NCI-H187 treated with DMSO at 0.1 percent for 48 hours (cell line): ENCODE measurements at places on chromosomes 11 and 22.

GRCh38 chr22:46563381-46564083 is 26.1 kb upstream of the CELSR1 start:
- DNase-seq = no peak

- DNase-seq = no peak
Observed at GRCh38 chr22:45481661-45482060, 21.0 kb upstream of the FBLN1 start.

DNA sequence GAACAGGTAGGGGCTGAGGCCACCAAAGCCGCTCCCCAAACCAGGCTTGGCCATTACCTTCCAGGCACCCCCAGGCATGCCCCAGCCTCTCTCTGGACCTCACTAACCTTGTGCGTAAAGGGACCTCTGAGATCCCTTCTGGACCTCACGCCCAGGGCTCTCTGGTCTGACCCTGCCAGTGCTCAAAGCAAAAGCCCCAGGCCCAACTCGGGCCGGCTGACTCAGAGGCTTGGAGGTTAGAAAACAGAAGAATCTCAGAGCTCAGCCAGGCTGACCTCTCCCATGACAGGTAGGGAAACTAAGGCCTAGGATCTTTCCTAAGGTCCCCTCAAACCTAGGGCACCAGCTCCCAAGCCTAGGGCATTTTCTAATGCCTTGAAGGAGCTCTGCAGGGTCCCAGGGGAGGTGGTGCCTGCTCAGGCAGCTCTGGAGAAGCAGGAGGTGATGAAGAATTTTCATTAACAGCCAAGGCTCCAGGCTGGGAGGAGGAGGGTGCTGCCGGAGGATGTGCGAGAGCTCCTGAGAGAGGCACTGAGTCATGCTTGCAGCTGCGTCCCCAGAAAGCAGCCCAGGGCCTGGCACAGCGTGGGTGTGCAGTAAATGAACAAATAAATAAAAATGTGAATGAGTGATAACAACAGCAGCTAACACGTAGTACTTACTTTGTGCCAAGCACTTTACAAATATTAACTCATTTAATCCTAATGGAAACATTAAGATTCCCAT is 25.6 kb downstream of the ARRB1 start:
- DNase-seq = no peak

DNA sequence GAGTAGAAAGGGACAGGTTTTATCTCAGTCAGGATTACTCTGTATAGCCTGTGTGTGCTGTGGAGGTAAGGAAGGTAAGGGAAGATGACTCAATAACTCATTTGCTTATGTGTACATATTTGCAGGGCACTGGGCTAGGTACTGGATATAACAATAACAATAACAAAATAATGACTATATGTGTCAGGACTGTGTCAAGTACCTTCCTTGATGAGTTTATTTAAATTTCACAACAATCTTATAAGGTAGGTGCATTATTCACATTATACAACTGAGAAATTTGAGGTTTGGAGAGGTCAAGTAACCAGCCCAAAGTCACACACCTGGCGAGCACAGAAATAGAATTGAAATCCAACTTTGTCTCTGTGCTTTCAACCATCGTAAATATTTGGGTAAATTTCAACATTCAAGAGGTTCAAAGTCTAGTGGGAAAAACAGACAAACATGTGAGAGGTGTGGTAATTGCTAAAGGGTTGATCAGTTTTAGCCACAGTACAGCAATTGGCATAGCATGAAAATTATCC is 131.8 kb downstream of the APIP start:
- no peak for DNase-seq

- DNase-seq = no peak
Observed at GRCh38 chr22:27757928-27758525, 43.5 kb downstream of the MN1 start.

- no peak for DNase-seq
Observed at GRCh38 chr11:8834379-8834778, 76.6 kb upstream of the AKIP1 start.

GRCh38 chr11:122197066-122197987 is 81.3 kb upstream of the BLID start:
- no peak for DNase-seq

GRCh38 chr11:95066716-95067038 is at the start of gene SRSF8:
TSS of gene SRSF8 (plus strand) at chr11:95066919. CDS start at chr11:95067227, 308 bp downstream.
- DNase-seq = no peak

- DNase-seq = no peak
Observed at GRCh38 chr11:45337583-45338360, 51.6 kb upstream of the SYT13 start.

DNA sequence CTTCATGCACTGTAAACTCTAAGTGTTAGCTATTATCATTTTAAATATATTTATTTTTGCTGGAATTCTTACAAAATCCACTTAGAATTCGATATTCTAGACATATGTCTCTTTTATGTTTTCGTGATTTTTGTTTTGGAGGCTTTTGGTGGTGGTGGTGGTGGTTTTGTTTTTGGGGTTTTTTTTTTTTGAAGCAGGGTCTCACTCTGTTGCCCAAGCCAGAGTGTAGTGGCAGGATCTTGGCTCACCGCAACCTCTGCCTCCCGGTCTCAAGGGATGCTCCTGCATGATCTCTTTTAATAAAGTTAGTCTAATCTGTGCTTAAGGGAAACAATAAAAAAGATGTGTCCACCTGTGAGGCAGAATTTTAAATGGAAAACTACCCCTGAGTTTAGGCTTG is 117.7 kb downstream of the MRTFA start:
- DNase-seq = no peak

DNA sequence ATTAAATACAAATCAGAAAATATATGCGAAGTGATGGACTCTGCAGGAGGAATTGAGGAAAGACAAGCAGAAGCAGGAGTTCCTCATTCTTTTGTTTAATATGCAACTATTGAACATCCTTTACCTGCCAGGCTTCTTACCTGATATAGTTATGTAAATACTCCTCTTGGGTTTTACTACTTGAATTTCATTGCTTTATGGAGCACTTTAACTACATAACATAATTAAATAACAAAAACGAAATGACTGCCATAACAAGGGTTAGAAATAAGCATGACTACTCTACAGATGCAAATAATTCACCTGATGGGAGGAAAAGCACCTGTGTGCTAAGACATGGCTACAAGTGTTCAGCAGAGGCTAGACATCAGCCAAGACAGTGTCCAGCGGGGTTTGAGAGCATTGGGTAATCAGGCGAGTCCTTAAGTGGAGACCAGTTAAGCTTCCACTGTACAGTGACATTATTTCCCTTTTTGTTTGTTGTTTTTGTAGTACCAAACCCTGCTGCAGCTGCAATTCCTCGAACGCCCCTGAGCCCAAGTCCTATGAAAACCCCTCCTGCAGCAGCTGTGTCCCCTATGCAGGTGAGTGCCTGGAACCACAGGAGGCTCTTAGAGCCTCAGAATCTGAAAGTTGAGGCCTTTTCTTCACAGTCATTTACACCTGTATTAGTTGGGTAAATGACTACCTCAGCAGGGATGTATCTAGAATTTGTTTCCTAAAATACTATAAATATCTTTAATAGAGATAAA is 67.4 kb downstream of the SPECC1L start:
- no peak for DNase-seq

GRCh38 chr11:47271961-47272661 is 2.2 kb downstream of the MADD start:
- DNase-seq = peak; percentile 82

- peak; percentile 20 for DNase-seq
Observed at GRCh38 chr11:111334532-111335502, 36.5 kb downstream of the POU2AF3 start.

- no peak for DNase-seq
Observed at GRCh38 chr22:28736301-28737155, 5.1 kb downstream of the CHEK2 start.

- DNase-seq = no peak
Observed at GRCh38 chr11:64723117-64723906, at the start of gene NRXN2. TSS of gene NRXN2 (minus strand) at chr11:64723197. CDS start at chr11:64713699, 9,498 bp downstream.

DNA sequence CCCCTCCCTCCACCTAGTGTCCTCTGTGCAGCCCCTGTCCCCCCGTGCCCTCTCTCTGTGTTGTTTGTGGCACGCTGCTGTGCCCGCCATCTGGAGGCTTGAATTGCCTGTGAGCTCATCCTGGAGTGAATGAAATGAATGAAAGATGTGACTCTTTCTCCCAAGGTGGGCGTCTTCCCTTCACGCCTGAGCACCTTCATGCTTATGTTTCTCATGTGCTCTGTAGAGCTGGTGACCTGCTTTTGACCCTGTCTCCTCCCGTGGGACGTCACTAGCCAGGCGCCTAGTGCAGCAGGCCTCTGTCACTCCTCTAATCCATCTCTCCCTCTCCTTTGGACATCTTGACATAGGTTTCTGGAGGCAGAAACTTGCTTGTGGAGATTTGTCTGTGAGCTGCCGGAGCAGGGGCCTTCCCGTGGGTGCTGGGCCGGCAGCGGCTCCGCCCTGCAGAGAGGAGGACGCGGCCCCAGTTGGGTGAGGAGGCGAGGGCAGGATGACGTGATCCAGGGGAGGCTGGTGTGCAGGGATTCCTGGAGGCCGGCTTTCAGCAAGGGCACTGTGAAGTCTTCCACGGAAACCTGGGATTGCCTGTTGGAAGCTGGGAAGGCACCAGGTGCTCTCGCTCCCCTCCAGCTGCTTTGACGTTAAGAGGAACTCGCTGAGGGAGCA is 40.6 kb downstream of the MUC6 start:
- DNase-seq = no peak

DNA sequence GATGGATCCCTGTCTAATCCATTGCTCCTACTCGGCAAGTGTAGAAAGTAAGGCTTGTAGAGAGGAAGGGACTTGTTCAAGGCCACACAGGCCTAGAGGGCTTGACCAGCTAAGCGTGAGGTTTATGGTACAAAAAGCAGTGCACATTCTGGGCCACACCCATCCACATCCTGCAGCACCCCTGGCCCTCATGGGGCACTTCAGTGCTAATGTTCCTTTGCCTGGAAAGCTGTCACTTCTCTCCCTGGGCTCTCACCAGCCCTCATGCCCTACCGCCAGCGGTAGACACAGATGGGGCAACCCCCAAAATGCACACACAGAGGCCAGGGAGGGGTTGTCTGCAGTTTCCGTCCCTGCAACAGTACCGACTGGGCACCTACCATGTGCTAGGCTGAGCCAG is 7.1 kb upstream of the MGAT3 start:
- DNase-seq = no peak

- no peak for DNase-seq
Observed at GRCh38 chr11:26063915-26064314, 268.0 kb upstream of the ANO3 start.

DNA sequence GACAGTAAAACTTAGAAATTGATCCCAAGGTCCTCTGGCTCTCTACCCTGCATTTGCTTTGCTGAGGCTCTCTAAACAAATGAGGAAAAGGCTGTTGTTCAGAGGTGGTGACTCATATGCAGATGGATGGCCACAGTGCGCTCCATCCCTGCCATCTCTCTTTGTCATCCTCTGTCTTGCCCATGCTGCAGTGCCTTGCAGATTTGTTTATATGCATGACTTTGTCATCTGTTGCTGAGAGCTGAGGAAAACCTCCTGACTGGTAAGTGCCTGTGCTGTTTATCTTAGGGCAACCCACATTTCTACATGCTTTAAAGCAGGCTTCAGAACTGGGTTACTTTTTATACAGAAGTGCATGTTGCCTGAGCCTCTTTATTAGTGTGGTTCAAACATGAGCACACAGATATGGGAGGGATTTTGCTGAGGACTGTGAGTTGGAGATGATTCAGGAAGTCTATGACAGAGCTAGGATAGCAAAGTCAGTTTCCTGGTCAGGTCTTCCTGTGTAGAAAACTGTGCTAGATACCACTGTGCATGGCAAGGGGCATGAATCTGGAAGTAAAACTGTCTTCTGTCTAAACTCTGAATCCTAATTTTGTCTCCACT is 57.4 kb downstream of the JAM3 start:
- DNase-seq = no peak

- no peak for DNase-seq
Observed at GRCh38 chr11:1826552-1827094, 8.2 kb upstream of the SYT8 start.

GRCh38 chr11:11624204-11624603 is 2.4 kb upstream of the GALNT18 start:
- no peak for DNase-seq

DNA sequence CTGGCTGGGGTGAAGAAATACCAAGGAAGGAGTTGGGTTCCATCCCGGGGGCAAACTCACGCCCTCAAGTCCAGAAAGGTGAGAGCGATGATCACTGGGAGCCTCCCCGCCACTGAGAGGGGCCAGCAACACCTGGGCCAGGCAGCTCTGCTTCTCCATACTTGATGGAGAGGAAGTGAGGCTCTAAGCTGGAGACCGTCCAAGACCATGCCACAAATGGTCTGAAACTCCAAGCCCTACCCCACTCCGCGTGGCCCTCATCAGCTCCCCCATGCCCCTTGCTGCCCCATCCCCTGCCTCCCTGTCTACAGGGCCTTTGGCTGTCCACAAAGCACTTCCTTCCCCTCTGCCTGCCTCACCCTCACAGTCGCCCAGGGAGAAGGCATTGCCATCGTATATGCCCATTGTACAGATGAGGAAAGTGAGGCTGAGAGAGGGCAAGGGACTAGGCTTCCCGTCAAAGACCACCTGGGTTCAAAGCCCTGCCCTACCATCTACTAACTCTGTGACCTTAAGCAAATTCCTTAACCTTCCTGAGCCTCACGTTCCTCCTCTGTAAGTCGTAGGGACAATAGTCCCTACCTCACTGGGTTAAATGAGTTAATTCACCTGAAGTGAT is 4.4 kb upstream of the PDGFB start:
- DNase-seq = no peak

DNA sequence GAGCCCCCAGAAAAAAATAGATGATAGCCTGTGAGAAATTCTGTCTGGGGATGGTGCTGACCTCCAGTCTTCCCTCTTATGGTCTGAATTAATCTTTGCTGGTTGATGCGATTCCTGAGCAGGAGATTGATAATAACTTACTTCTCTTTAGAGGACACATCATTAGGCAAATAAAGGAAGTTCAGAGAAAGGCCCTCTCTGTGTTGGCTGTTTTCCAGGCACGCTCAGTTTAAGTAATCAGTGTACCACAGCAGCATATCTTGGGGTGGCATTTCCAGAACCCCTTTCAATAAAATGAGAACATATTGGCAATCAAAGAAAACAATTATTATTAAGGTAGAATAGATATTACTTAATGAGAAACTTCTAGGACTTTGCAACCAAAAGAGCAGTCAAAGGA is 1129.3 kb upstream of the RAG2 start:
- no peak for DNase-seq

DNA sequence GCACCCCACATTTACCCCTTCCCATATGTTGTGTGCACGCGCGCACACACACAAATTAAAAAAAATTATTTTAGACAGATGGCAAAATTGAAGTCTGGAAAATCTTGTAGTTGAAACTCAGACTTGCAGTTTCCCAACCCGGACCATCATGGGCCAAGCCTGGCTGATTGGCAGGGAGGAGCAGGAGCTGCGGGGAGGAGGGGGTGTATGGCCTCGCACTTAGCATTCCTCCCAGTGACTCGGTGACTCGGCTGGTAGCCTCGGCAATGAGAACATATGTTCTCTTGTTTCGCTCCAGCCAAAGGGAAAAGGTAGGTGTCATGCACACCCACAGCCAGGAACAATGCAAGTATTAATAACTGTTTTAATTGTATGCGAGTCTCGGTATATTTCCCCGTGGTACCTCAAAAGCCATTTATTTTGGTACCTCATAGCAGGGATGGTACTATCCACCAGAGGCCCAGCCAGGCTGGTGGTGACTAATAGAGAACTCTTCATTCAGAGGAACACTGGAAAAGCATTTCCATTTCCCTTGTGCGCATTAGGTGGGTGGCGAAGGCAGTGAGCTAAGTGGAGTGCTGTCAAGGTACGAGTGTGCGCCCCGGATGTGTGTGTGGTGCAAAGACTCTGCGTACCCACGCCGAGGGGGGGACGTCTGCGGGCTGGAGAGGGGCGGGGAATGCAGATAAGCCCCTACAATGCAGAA is 92.5 kb downstream of the DSCAML1 start:
- DNase-seq = no peak
